ENCODE measurements at places on chromosomes 1 and 21.
A peak's percentile ranks its signal among the peaks of the same experiment; 100 is the strongest.

DNA sequence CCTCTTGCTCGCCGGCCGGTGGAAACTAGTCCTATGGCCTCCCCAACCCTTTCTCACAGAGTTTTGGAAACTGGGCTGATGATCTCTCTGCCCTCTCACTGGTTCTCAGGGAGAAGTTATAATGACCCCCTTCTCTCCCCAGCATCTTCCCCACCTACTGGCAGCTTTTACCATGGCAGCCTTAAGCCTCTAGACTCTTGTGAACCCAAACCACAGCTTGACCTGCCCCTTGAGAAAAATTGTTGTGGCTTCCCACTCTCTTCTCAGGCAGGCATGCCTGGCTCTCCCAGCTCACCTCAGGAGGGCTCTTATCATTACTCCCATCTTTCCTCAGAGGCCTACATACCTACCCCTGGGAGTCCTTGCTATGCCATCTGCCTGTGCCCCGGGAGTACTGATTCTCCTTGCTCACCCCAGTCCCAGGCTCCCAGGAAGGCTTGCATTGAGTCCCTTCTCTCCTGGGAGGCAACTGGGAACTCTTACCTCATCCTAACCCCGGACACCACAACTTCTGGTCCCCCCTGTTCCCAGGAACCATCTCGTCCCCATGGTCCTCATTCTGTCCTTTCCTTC, 1.6 kb downstream of the NSUN4 start:
- DNase-seq: peak; percentile 10

DNA sequence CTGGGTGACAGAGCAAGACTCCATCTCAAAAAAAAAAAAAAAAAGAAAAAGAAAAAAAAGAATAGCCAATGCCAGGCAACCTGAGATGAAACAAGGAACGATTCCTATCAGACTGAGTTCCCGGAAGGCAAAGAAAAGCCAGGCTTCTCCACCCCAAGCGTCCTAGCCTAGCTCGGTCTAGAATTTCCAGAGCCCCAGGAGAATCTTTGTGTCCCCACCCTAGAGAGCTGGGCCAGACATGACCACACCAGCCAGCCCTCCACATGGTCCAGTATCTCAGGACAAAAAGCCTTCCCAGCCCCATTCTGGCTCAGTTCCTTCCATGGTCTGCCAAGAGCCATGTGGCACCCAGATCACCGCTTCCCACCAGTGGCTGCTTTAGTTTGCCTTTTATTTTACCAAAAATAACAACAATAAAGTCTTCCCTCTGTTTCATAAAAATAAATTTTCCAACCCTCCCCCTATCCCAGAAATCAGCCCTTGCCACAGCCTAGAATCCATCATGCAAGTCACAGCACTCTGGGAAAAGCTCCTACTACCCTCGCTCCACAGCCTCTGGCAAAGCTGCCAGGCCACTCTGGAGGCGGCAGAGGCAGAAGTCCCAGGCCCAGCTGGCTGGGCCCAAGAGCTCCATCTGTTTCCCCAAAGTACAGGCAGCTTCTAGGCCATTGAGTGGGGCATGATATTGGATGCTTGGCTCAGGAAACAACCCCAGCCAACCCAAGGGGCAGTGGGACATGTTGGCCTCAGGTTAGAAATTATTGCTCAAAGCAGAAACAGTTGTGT, 3.5 kb upstream of the MKNK1 start:
- no peak for DNase-seq

DNA sequence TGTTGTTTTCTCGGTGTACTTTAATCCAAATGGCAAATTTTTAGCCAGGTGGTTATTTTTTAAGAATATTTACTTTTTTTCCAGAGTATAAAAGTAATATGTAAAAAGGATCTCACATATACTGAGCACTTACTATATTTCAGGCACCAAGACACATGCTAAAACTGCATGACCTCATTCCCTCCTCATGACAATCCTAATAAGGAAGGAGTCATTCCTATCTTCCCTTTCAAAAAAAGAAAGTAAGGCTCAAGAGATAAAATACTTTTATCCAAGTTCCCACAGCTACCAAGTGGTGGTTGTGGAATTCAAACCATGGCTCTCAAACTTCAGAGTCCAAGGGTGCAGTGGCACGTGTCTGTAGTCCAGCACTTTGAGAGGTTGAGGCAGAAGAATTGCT, 19.4 kb downstream of the ATP2B4 start:
- no peak for DNase-seq

GRCh38 chr1:239711768-239712167, 325.4 kb downstream of the CHRM3 start:
- DNase-seq: no peak

GRCh38 chr1:100328133-100328532, 24.2 kb upstream of the CDC14A start:
- no peak for DNase-seq

- peak; percentile 10 for DNase-seq
Observed at GRCh38 chr1:65792669-65793358, at the start of gene PDE4B. Gene PDE4B (plus strand): TSS chr1:65792895.

DNA sequence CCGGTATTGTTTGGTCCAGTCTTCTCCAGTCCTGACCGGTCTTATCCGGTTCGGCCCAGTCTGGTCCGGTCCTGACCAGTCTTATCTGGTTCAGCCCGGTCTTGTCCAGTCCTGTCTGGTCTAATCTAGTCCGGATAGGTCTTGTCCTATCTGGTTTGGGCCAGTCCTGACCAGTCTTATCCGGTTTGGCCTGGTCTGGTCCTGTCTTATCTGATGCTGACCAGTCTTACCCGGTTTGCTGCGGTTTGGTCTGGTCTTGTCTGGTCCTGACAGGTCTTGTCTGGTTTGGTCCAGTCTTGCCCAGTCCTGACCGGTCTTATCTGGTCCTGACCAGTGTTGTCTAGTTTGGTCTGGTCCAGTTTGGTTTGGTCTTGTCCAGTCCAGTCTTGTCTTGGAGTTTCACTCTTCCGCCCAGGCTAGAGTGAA, 30.1 kb downstream of the DHX9 start:
- DNase-seq: no peak

- no peak for DNase-seq
Observed at GRCh38 chr1:208933984-208934525, 649.5 kb upstream of the CAMK1G start.

- DNase-seq: no peak
Observed at GRCh38 chr1:14783592-14783886, 185.1 kb downstream of the KAZN start.

DNA sequence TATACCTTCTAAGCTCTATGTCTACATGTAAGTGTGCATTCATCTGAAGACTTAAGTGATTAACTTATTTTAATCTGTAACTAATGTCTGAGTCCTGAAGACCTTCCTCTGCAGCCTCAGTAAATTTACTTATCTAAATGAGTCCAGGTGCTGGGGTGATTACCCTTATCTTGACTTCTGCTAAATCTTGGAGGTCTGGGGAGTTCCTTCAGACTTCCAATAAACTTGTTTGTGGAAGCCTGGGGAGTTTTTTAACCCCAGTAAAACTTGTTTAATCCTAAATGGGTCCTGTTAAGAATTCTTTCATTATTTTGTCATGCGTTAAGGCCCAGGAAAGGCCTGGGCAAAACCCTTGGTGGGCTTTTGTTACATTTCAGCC, 37.0 kb downstream of the RSPH1 start:
- no peak for DNase-seq

GRCh38 chr21:35046263-35046624, 2.9 kb downstream of the RUNX1 start:
- no peak for DNase-seq

DNA sequence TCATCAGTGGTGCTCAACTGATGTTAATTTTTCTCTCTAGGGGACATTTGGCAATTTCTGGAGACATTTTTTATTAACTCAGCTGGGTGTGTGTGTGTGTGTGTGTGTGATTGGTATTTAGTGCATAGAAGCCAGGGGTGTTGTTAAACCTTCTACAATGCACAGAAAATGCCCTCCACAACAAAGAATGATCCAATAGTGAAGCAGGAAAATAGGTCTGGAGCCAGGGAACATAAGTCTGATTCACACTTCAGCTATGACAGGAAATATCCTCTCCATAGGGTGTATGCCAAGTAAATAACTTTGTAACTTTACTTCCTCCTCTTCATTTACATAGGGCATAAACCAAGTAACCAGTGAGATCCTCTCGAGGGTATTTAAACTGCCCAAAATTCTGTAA, 25.1 kb upstream of the TMEM61 start:
- DNase-seq: no peak

- peak; percentile 63 for DNase-seq
Observed at GRCh38 chr1:46643368-46643775, 24.8 kb downstream of the ATPAF1 start.

All from stromal cell of bone marrow (primary cell).